ENCODE measurements at places on chromosomes 6 and 20. TPM values are rescaled to one million over a fixed set of nuclear protein-coding genes. Genes with fewer than 3 reads are reported as not detected.

TREM1 gene
- not detected for total RNA-seq

GRCh38 chr6:36947570-36948351 lies 6.8 kb upstream of the PI16 start:
- DNase-seq, result peak; percentile 51
- H3K27me3 ChIP-seq, result no peaks in the 10 kb centered on the region

- H3K27ac ChIP-seq, result no peak overlapping the region
- no peak for DNase-seq
- no peaks in the 10 kb centered on the region for H3K27me3 ChIP-seq
- H3K4me3 ChIP-seq, result no peak overlapping the region
Observed at GRCh38 chr6:124066269-124066668, 262.6 kb downstream of the NKAIN2 start.

KIAA0408 gene
- 9.7 TPM for total RNA-seq

LST1 gene
- total RNA-seq, result not detected

- H3K4me1 ChIP-seq, result peaks cover 14% of the 10 kb centered on the region
- H3K4me3 ChIP-seq, result no peak overlapping the region
- no peak for DNase-seq
- H3K27me3 ChIP-seq, result no peaks in the 10 kb centered on the region
Observed at GRCh38 chr6:154487367-154488247, 22.9 kb downstream of the CNKSR3 start.

DNA sequence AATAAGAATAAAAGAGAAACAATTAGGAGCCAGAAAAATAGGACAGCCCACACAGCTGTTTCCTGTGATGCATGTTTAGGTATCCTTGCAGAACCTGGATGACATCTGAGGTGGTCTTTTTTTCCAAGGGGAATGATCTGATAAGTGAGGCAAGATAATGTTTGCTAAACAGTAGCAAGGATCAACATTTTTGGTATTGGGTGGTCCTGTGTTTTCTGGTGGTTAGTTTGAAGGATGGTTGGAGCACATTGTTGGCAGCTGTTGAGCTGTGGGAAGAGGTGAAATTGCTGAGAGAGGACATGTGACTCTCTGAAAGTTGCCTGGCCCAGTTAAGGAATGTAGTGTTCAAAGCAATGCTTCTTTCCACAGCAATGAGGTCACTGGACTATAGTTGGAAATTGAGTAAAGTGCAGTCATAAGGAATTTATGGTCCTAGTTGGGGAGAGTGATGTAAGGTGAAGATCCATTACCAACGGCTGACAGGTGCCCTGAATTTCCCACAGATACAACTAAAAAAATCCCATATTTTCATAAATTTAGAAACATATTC lies 270.2 kb upstream of the IMPG1 start:
- H3K4me3 ChIP-seq, result no peak overlapping the region
- no peaks in the 10 kb centered on the region for H3K27me3 ChIP-seq
- DNase-seq, result no peak
- H3K36me3 ChIP-seq, result no peaks in the 10 kb centered on the region
